ENCODE measurements at places on chromosomes 6 and 20.
A peak's percentile ranks its signal among the peaks of the same experiment; 100 is the strongest.

DNA sequence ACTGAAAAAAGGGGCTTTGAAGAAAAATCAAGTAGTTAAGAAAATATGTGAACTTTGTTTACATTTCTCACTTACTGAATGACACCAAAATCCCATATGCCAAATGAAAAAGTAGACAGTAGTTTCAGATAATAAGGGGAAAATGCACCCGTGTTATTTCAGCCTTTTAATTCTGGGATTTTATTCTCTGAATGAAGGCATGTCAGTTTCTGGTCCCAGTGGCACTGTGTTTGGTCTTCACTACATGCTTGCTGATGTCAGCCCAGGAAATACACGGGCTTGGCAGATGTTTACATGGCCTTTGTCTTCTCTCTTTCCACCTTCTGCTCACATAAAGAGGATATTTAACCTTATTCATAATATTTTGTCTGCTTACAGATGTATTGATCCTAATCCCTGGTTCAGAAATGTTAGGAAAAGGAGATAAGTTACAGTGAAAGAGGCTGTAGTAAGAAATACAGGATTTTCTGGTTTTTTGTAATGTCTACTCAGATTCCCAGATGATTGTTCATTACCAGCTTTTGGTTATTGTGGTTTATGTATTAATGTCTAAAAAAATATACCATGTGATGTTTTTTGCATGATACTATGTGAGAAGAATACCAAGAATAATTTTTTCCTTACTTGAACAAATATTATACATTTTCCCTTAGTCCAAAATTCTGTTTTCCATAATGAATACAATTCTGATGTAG lies 27.7 kb downstream of the DSE start:
- peak; percentile 25 for DNase-seq

DNA sequence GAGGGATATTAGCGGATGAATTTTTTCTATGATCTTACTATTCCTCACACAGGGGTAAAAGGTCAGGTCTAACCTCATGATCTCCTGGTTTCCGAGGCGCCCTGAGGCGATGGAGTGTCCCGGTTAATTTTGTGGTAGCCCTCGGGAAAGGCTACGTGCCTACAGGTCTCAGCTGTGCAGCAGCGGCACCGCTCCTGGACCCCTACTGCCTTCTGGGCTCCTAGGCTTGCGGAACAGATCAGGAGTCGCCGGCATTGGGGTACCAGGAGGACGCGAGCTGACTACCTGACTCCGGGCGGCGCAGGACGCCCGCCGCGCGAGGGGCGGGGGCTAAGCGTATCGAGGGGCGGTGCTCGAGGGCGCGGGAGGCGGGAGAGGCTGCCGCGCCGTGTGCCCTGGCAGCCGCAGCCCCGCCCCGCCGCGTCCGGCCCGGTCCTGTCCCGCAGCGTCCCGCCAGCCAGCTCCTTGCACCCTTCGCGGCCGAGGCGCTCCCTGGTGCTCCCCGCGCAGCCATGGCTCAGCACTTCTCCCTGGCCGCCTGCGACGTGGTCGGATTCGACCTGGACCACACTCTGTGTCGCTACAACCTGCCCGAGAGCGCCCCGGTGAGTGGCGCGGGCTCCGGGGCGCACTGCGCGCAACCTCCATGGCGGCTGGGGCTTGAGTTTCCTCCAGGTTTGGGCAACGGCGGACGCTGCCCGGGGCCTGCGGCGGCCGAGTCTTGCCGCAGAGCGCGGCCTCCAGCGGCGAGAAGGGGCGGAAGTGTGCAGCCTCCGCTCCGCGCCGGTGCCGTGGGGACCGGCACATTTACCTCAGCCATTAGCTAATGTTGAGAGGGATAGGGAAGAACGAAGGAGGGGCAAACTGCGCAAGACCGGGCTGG lies at the start of gene NT5DC1:
Gene NT5DC1, plus strand, starts transcription at position 435 of the 883 bp plus-strand sequence. Its CDS starts 78 bp downstream, at position 513.
- peak; percentile 92 for DNase-seq

GRCh38 chr20:41232973-41233926 lies 84.3 kb downstream of the ZHX3 start:
- no peak for DNase-seq

GRCh38 chr6:75488033-75488432 lies 5.6 kb downstream of the FILIP1 start:
- no peak for DNase-seq

- DNase-seq = no peak
Observed at GRCh38 chr6:84066536-84066935, 33.0 kb downstream of the MRAP2 start.

DNA sequence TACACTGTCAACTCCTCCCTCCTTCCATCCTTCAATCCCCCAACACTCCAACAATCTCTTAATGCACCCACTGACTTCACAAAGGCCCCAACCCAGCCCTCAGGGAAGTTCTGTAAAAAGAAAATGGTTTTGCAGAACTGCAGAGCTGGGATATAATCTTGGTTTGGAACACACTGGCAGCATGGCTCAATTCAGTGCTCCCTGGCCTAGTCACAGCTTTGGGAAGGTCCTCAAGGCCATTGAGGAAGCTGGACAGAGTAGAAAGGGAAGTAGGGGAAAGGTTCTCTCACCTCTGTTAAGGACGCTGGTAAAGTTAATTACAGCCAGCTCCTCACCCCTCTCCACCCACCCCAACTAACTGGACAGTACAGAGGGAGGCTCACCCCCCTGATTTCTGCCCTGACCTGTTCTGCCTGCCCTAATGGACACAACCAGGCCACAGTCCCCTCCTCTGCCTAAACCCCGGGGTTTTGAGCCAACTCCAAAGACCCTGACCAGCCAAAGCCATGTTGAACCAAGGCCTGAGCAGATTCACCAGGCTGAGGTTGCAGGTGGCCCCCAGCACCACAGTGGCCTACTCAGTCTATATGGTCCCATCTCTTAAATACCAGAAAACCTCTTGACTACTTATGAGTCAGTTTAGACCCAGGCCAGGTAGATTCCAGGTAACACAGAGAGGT lies 49.2 kb downstream of the MAFB start:
- no peak for DNase-seq

GRCh38 chr6:44407951-44408670 lies 20.6 kb downstream of the CDC5L start:
- no peak for DNase-seq

DNA sequence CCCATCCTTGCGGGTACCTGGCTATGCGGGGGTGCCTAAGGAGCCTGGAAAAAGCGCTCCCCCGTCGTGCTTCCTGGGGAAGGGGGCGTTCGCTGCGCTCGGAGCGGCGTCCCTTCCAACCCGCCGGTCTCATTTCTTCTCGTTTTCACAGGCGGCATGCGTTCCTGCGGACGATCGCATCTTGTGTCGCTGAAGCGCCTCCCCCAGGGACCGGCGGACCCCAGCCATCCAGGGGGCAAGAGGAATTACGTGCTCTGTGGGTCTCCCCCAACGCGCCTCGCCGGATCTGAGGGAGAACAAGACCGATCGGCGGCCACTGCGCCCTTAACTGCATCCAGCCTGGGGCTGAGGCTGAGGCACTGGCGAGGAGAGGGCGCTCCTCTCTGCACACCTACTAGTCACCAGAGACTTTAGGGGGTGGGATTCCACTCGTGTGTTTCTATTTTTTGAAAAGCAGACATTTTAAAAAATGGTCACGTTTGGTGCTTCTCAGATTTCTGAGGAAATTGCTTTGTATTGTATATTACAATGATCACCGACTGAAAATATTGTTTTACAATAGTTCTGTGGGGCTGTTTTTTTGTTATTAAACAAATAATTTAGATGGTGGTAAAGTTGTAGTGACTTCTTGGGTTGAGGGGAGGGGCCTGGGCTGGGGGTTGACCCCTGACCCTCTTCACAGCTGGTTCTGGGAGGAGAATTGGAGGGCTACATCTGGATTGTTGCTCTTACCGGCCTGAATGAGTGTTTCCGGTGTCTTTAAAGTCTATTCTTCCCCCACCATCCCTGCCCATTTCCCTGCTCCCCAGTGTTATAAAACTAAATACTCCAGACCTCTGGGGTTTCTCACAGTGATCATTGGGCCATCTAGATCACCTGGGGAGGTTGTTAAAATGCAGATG lies 1.1 kb downstream of the ID1 start:
- DNase-seq = peak; percentile 74

- peak; percentile 59 for DNase-seq
Observed at GRCh38 chr6:163414117-163414945, at the start of gene QKI. QKI (plus strand) TSS chr6:163414718; CDS start chr6:163415194, 476 bp downstream.

DNA sequence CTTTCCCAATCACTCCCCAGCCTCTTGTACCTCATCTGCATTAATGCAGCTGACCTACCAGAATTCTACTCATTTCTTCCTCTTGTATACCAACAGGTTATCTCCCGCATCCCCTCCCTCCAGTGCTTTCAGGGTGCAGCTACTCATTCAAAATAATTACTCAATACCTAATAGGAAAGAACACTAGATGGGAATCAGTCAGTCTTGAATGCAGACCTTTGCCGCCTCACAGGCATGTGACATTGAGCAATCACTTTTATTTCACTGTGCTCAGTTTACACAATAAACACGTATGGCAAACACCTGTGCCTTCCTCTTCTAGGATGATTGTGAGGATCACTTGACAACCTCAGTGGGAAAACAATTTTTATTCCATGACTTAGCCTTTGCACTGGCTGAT lies 13.3 kb downstream of the ZSCAN31 start:
- DNase-seq = no peak

DNA sequence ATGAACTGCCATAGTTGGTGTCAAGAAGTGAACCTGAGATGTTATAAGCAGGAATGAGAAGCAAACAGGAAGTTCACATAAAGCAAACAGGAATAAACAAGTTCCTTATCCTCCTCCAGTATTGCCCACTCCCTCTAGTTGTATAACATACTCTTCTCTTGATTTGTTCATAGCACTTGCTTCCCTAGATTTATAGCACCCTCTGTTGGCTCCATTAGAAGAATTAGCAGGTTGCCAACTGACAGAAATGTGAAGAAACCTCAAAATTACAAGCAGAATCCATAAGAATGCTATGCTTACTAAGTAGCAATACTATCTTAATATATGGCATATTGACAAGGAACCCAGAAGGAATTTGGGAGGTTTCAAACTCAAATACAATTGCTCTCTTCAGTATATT lies 195.4 kb downstream of the TBX18 start:
- peak; percentile 50 for DNase-seq

GRCh38 chr6:90495216-90495817 lies 91.6 kb downstream of the MAP3K7 start:
- DNase-seq = no peak

GRCh38 chr6:143937668-143937970 lies 70.4 kb downstream of the PLAGL1 start:
- DNase-seq = no peak

- DNase-seq = peak; percentile 42
Observed at GRCh38 chr20:14826543-14827313, 489.3 kb upstream of the FLRT3 start.

DNA sequence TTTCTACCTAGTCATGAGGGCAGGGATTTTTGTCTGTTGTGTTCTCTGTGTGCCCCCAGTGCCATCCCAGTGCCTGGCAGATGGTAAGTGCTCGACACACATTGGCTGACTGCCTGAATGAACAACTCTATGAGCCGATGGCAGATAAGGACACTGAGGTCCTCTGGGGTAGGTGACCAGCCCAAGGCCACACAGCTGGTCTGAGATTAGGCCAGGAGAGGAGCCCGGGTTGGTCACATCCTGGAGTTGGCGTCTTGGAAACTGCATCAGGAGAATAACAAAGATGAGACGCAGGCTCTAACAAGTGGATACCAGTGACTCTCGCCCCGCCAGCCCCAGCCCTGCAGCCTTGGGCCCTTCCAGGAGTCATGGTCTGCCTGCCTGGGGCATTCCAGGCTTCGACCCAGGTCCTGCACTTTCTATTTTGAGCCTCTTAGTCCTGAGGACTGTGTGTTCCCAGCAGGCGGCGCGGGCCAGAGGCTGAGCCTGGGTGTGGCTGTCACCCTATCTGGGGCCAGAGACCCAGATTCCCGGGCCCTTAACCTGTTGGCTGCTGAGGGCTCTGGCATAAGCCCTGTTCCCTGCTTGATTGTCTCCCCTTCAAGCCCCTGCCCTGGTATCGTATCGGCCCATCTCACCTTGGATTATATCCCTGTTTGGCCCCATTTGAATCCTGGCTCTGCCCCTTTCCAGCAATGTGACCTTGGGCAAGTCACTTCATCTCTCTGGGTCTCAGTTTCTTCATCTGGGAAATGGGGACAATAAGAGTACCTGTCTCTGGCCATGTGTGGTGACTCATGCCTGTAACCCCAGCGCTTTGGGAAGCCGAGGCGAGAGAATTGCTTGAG lies 88.3 kb downstream of the CEBPB start:
- DNase-seq = no peak

GRCh38 chr20:38278131-38278530 lies 17.6 kb upstream of the KIAA1755 start:
- no peak for DNase-seq

GRCh38 chr6:78615430-78615904 lies 251.9 kb upstream of the IRAK1BP1 start:
- no peak for DNase-seq

- DNase-seq = no peak
Observed at GRCh38 chr6:157143890-157144798, 179.2 kb downstream of the TMEM242 start.

DNA sequence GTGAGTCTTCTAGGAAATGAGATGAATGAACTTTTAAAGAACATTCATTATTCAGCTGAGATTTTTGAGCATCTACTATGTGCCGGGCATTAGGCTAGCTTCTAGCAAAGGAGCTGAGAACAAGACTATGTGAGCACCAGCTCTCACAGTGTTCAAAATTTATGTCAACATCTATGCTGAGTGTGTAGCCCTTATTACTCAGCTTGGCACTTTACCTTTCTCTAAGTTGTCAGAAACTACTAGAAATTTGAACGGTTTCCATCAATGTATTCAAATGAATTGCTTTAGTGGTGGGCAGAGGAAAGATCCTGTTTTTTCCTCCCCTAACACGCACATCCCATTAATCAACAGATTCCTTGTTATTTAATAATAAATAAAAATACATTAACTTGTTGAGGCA lies 33.3 kb downstream of the CYP24A1 start:
- DNase-seq = no peak

DNA sequence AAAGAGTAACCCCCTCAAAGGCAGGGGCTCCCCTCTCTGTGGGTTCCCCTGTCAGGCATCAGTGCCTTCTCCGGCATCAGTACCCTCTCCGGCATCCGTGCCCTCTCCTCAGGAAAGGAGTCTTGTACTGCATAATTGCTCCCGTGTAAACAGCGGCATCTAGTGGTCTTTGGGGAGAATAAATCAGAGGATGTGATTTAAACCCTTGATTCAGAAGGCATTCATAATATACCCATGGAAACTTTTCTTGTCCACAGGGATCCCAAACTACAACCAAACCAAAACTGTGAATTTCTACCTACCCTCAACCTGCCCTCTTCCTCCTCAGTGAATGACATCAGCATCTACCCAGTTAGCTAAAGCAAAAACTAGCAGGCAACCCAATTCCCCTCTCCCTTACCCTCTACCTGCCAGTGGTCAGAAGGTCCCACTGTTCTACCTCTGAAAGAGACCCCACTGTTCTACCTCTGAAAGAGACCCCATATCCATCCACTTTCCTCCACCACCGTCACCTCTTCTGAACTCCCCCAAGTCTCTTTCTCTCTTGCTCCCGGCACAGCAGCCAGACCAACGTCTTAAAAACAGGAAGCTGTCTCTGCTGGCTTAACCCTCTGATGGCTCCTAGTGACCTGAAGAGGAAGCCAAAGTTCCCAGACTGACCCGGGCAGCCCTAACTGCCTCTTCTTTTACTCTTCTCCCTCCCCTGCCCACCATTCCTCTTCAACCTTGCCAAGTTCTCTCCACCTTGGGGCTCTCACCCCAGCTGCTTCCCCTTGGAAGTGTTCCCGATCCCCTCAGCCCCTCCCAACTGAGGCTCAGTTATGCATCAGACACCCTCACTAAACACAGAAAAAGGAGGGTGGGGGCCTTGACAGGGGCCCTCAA lies 27.2 kb downstream of the UBE2V1 start:
- DNase-seq = peak; percentile 86
